ENCODE measurements at places on chromosomes 16 and 17.

- ATAC-seq = no peak
Measured at GRCh38 chr17:18344021-18344420, 19.3 kb downstream of the SHMT1 start.

GRCh38 chr16:21267298-21267697, 10.8 kb downstream of the CRYM start:
- ATAC-seq = no peak

DNA sequence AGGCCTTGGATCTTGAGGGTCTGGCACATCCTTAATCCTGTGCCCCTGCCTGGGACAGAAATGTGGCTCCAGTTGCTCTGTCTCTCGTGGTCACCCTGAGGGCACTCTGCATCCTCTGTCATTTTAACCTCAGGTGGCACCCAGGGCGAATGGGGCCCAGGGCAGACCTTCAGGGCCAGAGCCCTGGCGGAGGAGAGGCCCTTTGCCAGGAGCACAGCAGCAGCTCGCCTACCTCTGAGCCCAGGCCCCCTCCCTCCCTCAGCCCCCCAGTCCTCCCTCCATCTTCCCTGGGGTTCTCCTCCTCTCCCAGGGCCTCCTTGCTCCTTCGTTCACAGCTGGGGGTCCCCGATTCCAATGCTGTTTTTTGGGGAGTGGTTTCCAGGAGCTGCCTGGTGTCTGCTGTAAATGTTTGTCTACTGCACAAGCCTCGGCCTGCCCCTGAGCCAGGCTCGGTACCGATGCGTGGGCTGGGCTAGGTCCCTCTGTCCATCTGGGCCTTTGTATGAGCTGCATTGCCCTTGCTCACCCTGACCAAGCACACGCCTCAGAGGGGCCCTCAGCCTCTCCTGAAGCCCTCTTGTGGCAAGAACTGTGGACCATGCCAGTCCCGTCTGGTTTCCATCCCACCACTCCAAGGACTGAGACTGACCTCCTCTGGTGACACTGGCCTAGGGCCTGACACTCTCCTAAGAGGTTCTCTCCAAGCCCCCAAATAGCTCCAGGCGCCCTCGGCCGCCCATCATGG, 4.0 kb upstream of the ADGRG3 start:
- ATAC-seq = no peak

DNA sequence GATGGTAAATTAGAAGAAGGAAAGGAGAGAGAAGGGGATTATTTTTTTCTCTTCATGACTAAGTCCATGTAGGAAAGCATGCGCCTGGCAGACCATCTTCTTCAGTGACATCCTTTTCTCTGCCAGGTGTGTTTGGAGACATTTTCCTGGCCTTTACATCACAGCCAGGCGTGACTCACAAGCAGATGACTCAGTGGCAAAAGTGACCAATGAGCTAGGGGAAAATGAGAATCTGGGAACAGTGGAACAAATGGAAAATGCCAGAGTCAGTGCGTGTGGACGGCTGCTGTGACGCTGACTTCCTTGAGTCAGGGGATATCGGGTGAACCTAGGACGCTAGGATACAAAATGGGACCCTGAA, 9.4 kb downstream of the KIAA0513 start:
- ATAC-seq = peak; percentile 72

GRCh38 chr17:30573603-30574175, 96.5 kb downstream of the GOSR1 start:
- no peak for ATAC-seq

GRCh38 chr17:50663812-50664374, 29.2 kb downstream of the ABCC3 start:
- ATAC-seq = no peak

DNA sequence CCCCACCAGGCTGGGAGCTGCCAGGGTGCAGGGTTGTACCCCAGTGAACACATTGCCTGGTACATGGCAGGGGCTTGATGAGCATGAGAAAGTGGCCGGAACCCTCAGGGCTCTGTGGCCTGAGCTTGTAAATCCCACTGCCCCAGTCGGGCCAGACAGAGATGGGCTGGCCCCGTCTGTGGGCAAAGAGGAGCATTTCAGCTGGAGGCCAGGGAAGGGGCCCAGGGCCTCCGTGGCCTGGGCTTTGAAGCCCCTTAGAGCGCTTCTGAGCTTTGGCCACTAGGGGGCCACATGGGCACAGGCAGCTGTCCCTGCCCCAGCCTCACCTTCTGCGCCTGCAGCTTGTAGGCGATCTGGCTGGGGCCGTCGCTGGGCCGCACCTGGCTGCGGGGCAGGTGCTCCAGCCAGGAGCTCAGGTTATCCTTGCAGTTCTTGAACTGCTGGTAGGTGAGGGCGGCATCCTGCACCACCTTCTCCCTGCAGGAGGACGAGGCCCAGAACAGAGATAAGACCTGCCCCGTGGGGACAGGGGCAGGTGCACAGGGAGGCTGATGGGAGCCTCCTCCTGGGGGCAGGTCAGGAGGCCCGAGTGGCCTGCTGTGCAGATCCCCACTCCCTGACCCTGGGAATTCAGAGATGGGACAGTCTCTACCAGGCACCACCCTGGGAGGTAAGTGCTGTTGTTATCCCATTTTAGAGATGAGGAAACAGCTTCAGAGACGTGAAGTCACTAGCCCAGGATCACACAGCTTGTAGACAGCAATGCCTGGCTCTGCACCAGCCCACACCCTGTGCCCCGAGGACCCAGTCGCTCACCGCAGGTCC, 12.8 kb downstream of the EVPL start:
- ATAC-seq = peak; percentile 71

Data from esophagus mucosa (tissue), 1 donor.